ENCODE measurements at places on chromosomes 11 and 22. TPM values are rescaled to one million over a fixed set of nuclear protein-coding genes. Genes with fewer than 3 reads are reported as not detected.

The MPZL2 gene
- total RNA-seq: 11.7 TPM

The MS4A7 gene
- total RNA-seq: not detected

The RFPL3 gene
- not detected for total RNA-seq

The ELMOD1 gene
- total RNA-seq: not detected

The C11orf42 gene
- total RNA-seq: not detected

The OR51G2 gene
- not detected for total RNA-seq

The FRMD8 gene
- total RNA-seq: 54.7 TPM

The SLC1A2 gene
- total RNA-seq: not detected

DNA sequence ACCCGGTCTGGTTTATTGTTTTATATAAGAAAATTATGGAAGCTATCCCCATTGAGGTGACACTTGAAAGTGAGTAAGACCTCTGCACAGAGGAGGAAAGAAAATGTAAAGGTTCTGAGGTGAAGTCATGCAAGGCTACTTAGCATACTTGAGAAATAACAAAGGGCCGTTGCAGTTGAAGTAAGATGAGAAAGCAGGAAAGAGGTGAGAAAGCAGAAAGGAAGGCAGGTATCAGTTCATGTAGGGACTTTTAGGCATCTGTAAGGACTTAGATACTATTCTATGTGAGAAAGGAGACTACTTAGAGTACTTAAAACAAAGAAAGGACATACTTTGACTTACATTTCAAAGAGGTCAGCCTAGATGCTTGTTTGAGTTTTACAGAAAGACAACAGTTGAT, 84.7 kb downstream of the CASP12 start:
- no peaks in the 10 kb centered on the region for H3K36me3 ChIP-seq
- H3K4me1 ChIP-seq: no peaks in the 10 kb centered on the region
- H3K27ac ChIP-seq: no peak overlapping the region
- H3K4me3 ChIP-seq: no peak overlapping the region
- no peak for DNase-seq
- no peaks in the 10 kb centered on the region for H3K27me3 ChIP-seq

- H3K27me3 ChIP-seq: no peaks in the 10 kb centered on the region
- peaks cover 22% of the 10 kb centered on the region for H3K36me3 ChIP-seq
- no peaks in the 10 kb centered on the region for H3K4me1 ChIP-seq
- no peak for DNase-seq
Observed at GRCh38 chr22:41531715-41532477, 12.4 kb downstream of the POLR3H start.

DNA sequence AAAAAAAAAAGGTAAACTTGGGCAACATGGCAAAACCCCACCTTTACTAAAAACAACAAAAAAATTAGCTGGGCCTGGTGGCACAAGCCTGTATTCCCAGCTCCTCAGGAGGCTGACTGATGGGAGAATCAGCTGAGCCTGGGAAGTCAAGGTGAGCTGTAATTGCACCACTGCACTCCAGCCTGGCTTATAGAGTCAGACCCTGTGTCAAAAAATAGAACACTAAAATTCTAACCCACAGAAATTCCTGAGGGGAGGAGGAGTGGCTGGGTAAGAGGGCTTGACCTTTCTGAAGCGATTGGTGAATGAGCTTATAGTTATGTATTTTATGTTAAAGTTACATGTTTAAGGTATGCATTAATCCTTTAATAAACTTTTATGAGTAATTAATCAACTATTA, 53.3 kb downstream of the FAT3 start:
- no peaks in the 10 kb centered on the region for H3K36me3 ChIP-seq
- no peaks in the 10 kb centered on the region for H3K27me3 ChIP-seq
- H3K4me3 ChIP-seq: no peak overlapping the region
- DNase-seq: no peak

GRCh38 chr22:39960791-39961746, 872 bp downstream of the TMA7B start:
- no peaks in the 10 kb centered on the region for H3K27me3 ChIP-seq
- H3K4me1 ChIP-seq: peaks cover 75% of the 10 kb centered on the region
- peak overlapping the region; percentile 60 for H3K4me3 ChIP-seq
- peaks cover 92% of the 10 kb centered on the region for H3K36me3 ChIP-seq

- no peaks in the 10 kb centered on the region for H3K27me3 ChIP-seq
- no peak overlapping the region for H3K27ac ChIP-seq
- H3K4me3 ChIP-seq: no peak overlapping the region
- no peak for DNase-seq
Observed at GRCh38 chr22:46122980-46123693, 27.2 kb upstream of the PPARA start.

DNA sequence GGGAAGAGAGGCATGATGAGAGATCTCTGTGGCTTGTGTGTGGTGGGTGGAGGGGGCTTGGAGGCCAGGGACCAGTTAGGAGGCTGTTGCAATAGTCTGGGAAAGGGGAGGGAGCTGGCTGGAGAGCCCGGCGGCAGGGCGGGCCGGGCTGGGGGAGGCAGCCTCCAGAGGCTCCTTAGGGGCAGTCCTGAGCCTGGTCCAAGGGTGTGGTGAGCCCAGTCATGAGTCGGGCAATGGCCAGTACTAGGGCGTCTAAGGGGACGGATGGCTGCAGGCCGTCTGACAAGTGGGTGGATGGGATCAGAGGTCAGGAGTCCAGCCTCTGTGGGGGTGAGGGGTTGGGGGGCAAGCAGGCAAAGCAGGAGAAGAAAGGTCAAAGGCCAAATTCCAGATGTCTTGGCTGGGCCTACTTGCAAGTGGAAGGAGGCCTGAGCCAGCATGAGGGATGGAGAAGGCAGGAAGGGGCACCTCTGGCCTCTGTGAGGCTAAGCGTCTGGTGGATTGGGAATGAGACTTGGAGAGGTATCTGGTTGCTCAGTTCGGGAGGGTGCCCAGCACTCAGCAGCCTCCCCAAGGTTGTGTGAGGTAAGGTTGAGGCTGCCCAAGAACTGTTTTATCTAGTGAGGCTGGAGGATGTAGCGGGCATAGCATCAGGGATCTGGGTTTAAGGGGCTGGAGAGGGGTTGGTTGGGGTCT, 6.0 kb upstream of the CD248 start:
- H3K4me1 ChIP-seq: peaks cover 85% of the 10 kb centered on the region
- H3K27ac ChIP-seq: peak overlapping the region; percentile 73
- no peak for DNase-seq

DNA sequence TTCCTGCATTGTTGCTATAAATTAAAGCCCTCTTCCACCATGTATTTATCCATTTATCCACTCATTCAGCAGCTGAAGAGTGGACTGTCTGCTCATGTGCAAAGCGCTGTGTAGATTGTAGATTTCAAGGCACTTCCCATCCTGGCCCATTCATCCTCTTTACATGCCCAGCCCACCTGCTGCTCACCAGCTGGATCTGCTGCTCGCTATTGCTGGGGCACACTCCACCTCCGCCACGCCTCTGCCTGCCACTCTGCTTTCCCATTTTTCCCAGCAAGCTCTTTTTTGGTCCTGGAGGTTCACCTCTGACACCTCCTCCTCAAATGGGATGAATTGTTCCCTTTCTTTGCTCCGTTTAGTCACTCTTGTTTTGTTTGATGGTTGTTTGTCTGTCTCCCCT, 48.3 kb downstream of the CEP164 start:
- no peaks in the 10 kb centered on the region for H3K4me1 ChIP-seq
- no peaks in the 10 kb centered on the region for H3K27me3 ChIP-seq
- H3K4me3 ChIP-seq: no peak overlapping the region
- no peak overlapping the region for H3K27ac ChIP-seq
- no peak for DNase-seq
- H3K36me3 ChIP-seq: peaks cover 21% of the 10 kb centered on the region

- H3K27ac ChIP-seq: no peak overlapping the region
- peaks cover 7% of the 10 kb centered on the region for H3K36me3 ChIP-seq
- H3K4me3 ChIP-seq: no peak overlapping the region
- H3K4me1 ChIP-seq: no peaks in the 10 kb centered on the region
- no peaks in the 10 kb centered on the region for H3K27me3 ChIP-seq
Observed at GRCh38 chr11:123590296-123590912, 64.0 kb downstream of the SCN3B start.

- no peak overlapping the region for H3K27ac ChIP-seq
- H3K4me1 ChIP-seq: no peaks in the 10 kb centered on the region
- H3K36me3 ChIP-seq: no peaks in the 10 kb centered on the region
- no peak for DNase-seq
- no peaks in the 10 kb centered on the region for H3K27me3 ChIP-seq
Observed at GRCh38 chr11:91396236-91397133, 828.1 kb upstream of the FAT3 start.

GRCh38 chr11:3227568-3228444, 4.4 kb downstream of the MRGPRE start:
- H3K27me3 ChIP-seq: peaks cover 7% of the 10 kb centered on the region
- H3K36me3 ChIP-seq: no peaks in the 10 kb centered on the region
- DNase-seq: no peak
- H3K27ac ChIP-seq: no peak overlapping the region

DNA sequence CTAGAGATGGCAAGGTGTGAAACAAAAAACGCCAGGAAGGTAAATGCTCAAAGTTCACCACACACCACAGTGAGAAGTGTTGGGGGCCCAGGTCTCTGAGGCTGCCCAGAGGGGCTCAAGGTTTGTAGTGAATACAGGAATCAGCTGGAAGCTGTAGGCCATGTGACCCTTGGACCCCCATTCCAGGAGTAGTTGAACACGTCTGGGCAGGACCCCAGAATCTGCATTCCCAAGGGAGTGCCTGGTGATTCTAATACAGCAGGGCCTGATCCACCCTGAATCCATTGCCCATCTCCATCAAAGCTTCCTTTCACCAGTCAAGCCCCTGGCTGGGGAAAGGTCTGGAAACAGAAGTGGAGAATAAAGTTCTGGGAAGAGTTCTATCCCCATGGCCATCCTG, 70.8 kb upstream of the B3GAT1 start:
- no peak overlapping the region for H3K4me3 ChIP-seq
- DNase-seq: no peak
- no peak overlapping the region for H3K27ac ChIP-seq
- no peaks in the 10 kb centered on the region for H3K27me3 ChIP-seq

DNA sequence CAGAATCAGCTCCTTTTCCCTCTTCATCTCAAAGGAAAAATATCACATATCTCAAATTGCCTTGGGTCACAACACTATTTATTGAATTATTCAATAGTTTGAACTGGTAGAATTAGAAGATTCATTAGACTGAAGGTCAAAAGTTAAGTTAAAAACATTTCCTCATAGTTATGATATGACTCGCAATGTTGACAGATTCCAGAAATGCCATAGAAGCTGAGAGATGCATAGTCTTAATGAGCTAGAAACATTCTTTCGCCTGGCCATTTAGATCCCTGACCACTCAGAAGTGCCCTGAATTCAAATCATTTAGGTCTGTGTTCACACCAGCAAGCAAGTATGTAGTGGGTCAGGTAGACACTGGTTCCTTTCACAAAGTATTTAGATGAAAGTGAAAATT, 44.4 kb downstream of the FAT3 start:
- H3K27ac ChIP-seq: no peak overlapping the region
- H3K4me1 ChIP-seq: no peaks in the 10 kb centered on the region
- no peak for DNase-seq
- H3K4me3 ChIP-seq: no peak overlapping the region
- no peaks in the 10 kb centered on the region for H3K36me3 ChIP-seq
- H3K27me3 ChIP-seq: no peaks in the 10 kb centered on the region

- H3K27me3 ChIP-seq: peaks cover 69% of the 10 kb centered on the region
- peaks cover 13% of the 10 kb centered on the region for H3K4me1 ChIP-seq
- H3K36me3 ChIP-seq: peaks cover 1% of the 10 kb centered on the region
- H3K27ac ChIP-seq: no peak overlapping the region
Observed at GRCh38 chr11:88507771-88508417, 170.4 kb upstream of the CTSC start.

DNA sequence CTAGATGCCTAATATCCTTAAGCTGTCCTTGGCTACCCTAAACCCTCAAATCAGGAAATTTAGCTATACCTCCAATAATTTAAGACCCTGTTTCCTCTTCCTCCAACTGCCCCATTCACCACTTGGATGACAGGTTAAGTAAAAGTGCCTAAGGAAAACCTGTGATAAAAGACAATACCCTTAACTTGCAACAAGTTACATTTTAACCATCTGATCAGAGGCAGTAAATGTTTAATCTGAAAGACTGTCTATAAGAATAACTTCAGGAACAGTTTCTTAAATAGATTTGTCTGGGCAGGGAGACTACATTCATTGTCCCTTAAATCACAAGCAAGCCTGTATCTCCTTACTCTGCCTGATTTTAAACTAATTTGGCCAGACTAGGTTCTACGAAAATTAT, 129.1 kb downstream of the APOL5 start:
- H3K36me3 ChIP-seq: no peaks in the 10 kb centered on the region
- H3K4me1 ChIP-seq: no peaks in the 10 kb centered on the region

DNA sequence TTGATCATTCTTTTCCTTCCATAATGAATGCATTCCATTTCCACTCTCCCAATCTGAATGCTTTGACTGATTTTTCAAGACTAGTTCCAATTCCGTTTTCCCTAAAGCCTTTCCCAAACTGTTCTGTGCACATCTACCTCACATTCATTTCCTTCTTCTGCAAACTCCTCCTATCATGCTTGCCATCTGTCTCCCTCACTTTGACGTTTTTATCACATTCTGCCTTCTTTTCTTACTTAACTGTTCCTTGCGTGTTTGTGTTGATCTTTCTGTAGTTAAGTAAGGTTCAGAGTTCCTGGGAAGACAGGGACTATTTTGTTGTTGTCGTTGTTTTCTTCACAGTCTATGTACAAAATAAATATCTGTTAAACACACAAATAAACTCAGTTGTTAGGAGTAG, 179.0 kb downstream of the NXPE2 start:
- no peaks in the 10 kb centered on the region for H3K36me3 ChIP-seq
- no peak overlapping the region for H3K4me3 ChIP-seq
- no peak for DNase-seq
- H3K27me3 ChIP-seq: no peaks in the 10 kb centered on the region
- H3K4me1 ChIP-seq: no peaks in the 10 kb centered on the region

GRCh38 chr22:45785458-45785857, 113.8 kb downstream of the ATXN10 start:
- H3K4me3 ChIP-seq: no peak overlapping the region
- H3K4me1 ChIP-seq: no peaks in the 10 kb centered on the region
- no peaks in the 10 kb centered on the region for H3K36me3 ChIP-seq
- no peak overlapping the region for H3K27ac ChIP-seq

DNA sequence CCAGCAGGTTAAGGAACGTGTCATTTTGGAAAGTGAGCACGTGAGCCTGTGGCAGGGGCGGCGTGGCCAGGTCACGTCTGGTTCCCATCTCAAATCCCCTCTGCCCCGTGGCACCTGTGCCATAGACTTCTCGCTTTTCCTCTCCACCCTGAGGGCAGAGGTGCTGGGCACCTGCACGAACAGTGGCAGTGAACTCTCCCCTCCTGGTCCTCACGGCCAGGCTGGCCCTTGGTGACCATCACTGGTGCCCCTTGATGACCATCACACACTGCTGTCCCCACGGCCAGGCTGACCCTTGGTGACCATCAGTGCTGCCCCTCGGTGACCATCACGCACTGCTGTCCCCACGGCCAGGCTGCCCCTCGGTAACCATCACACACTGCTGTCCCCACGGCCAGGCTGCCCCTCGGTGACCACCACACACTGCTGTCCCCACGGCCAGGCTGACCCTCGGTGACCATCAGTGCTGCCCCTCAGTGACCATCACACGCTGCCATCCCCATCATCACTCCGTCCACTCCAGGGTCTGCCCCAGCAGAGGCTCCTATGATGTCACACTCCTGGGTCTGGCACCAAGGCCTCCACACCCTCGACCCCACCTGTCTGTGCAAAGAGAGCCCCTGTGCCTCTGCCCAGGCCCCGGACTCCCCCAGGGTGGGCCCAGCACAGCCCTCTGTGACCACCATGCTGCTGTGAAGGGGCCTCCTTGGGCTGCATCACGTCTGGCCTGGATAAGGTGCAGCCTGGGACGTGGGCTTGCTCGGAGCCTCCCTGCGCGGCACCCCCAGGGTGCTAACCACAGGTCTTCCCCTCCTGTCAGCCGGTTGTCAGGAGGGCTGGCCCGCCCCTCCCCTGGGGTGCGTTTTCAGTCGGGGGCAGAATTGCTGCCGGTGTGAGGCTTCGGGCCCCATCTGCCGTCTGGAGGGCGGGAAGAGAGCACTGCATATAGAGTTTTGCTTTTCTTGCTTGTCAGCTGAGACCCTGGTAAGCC, 738.6 kb downstream of the BRD1 start:
- H3K27ac ChIP-seq: no peak overlapping the region
- no peaks in the 10 kb centered on the region for H3K4me1 ChIP-seq
- no peaks in the 10 kb centered on the region for H3K36me3 ChIP-seq
- no peak for DNase-seq
